Activated CD8-positive, alpha-beta memory T cell treated with anti-CD3 and anti-CD28 coated beads for 4 hours (primary cell): ENCODE measurements at places on chromosomes 13 and 19.

DNA sequence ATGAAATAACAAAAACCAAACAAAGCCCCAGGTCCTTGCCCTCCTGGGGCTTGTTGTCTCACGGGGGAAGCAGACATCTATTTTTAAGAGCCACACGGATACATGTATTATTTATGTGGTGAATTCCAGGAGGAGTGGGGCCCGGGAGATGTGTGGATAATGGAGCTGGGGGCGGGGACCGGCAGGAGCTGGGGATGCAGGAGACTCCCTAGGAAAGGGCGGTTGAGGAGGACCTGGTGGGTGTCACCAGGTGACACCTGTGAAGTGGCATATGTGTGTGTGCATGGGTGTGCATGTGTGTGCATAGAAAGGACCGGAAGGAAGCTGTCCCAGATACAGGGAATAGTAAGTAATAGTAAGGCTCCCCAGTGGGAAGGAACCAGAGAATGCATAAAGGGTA lies 148.9 kb downstream of the URI1 start:
- DNase-seq = no peak

- no peak for DNase-seq
These were observed 48.4 kb downstream of the CAB39L start for GRCh38 chr13:49395451-49395865.

DNA sequence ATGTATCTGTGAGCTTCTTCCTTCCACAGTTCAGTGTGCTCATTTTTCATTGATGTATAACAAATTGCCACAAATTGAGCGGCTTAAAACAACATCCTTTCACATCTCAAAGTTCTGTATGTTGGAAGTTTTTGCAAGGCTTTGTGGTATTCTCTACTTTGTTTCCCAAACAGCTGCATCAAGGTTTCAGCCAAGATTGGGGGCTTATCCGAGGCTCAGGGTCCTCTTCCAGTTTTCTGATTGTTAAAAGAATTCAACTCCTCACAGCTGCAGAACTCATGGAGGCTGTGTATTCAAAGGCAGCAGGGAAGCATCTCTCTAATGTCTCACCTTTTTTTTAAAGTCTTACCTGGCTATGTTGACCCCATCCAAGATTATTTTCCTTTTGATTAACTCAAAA lies 1369.8 kb downstream of the PCDH9 start:
- no peak for DNase-seq

DNA sequence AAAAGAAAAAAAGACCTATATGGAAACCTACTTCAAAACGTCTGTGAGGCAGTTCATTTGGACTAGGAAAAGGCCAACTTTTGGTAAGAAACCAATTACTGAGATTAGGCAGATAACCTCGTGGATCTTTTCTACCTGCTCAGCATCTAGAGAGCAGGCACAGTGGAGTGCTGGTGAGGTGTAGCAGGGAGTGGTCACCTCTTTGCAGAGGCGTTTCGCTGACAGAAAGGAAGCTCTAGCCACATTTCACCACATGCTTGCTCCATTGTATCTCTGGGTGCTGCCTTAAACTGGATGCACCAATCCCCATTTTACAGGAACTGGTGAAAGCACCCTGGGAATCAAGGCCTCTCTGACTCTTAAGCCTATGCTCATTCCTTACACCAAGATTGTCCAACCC lies 360.5 kb downstream of the LIG4 start:
- no peak for DNase-seq

DNA sequence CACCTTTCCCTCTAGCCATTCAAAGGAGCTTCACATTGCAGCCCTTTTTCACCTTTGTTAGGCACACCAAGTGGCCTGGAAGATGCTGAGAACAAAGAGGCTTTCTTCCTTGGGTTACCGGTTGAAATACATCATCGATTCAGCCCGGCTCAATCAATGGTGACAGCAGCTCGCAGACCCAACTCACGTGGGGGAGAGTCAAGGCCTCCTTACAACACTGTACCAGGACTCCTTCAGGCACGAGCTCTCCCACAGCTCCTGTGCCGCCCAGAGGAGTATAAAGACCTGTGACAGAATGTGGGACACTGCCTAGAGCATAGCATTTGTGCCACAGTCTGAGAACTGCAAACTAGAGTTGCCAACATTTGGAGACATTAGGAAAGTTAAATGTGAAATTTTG lies 3.9 kb upstream of the LRRC63 start:
- DNase-seq = no peak

GRCh38 chr13:101516262-101516661 lies 63.8 kb downstream of the ITGBL1 start:
- DNase-seq = no peak

DNA sequence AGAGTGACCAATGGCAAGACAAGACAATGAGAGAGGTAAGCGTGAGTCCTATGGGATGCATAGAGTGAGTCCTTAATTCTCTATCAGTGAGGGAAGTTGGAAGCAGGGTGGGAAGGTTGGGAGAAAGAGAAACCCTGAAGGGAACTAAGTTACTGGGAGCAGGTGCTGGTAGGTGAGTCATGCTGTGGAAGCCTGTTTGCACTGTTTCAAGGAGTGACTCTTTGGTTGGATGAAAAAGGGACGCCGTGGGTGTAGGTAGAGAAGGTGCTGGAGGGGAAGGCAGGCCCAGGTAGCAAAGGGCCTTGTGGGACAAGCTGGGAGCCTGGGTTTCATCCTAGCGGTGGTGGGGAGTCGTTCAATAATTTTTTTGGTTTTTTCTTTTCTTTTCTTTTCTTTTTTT lies 21.9 kb downstream of the IGFL1 start:
- DNase-seq = no peak

GRCh38 chr13:23811366-23812062 lies 77.7 kb downstream of the MIPEP start:
- no peak for DNase-seq

- no peak for DNase-seq
These were observed 1351.8 kb upstream of the PCDH20 start for GRCh38 chr13:62767473-62767872.
